Esophagus squamous epithelium (tissue), 5 donors: ENCODE measurements at places on chromosomes 1 and 21.

- DNase-seq = no peak
Measured at GRCh38 chr1:234782105-234782751, 172.2 kb upstream of the IRF2BP2 start.

DNA sequence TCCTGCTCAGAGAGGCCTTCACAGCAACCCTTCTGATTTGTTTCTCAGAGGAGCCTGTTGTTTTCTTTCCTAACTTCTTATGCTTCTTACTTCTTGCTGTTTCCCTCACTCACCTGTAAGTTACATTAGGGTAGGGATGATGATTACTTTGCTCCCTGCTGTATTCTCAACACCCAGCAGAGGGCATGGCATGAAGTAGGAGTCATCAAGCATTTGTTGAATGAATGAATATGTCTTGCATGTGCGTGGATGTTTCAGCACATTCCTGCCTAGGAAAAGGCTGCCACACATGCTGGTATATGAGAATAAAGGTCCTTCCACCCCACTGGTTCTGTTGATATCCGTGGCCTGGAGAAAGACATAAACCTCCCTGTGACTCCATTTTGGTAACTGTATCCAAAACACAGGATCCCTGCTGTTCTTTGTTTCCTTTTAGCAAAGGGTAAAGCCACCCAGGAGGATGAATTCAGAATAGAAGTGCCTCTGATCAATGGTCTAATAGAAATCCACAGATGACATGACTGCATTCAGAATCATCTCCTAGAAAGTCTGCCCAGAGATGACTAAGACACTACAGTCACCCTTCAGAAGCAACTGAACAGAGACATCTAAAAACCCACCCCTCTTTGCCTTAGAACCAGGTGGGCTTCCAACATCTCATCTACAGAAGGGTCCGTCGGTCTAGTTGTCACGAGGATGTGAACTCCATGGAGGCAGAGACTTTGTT is 168.8 kb downstream of the ZSCAN20 start:
- DNase-seq = no peak

DNA sequence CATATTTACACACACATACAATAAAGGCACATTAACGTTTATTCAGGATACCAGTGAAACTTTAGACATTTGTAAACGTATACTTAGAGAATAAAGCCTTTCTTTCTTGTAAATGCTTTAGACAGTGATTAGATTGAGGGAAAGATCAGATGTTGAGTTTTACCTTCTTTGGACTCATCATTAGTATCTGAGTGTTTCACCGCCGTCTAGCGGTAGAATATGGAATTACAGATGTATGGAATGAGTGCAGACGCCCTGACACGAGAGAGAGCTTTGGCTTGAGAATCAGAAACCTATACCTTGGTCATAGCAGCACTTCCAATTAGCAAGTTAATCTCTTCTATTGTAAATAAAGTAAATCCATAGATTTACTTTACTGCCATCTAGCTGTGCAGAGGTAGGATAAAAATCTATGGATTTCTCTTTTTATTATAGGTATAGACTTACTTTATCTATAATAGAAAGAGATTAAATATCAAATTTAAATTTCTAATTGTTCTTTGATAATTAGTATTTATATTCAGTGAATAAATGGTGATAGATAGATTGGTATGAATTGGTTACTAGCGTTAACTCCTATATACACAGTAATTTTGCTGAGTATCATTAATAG is 12.6 kb downstream of the FLG2 start:
- DNase-seq = no peak

- no peak for DNase-seq
Measured at GRCh38 chr1:245877976-245878375, 629.1 kb downstream of the SMYD3 start.

- no peak for DNase-seq
Measured at GRCh38 chr1:36910886-36911540, 123.3 kb downstream of the GRIK3 start.

DNA sequence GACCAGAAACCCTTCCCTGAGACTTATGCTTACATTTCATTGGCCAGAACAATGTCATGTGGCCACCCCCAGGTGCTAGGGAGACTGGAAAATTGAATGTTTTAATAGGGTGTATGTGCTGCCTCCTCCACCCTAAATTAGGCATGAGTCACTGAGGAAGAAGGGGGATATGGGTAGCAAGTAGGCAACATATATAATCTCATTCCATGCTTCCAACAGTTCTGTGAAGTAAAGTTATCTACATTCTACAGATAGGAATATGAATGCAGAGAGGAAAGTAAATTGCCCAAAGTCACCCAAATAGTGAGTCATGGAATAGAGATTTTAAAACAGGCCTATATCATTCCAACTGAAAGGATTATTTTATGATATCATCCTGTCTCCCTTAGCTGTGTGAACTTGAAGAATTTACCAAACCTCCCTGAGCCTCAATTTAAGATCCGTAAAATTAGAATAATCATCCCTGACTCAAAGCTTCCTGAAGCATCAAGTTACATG is 168.6 kb upstream of the FGGY start:
- DNase-seq = no peak

- no peak for DNase-seq
Measured at GRCh38 chr1:145994391-145995120, 1.8 kb downstream of the TXNIP start.

GRCh38 chr1:226886122-226886901 is 15.9 kb downstream of the PSEN2 start:
- DNase-seq = no peak

GRCh38 chr1:32612189-32612881 is 38.0 kb downstream of the ZBTB8OS start:
- DNase-seq = peak; percentile 16

DNA sequence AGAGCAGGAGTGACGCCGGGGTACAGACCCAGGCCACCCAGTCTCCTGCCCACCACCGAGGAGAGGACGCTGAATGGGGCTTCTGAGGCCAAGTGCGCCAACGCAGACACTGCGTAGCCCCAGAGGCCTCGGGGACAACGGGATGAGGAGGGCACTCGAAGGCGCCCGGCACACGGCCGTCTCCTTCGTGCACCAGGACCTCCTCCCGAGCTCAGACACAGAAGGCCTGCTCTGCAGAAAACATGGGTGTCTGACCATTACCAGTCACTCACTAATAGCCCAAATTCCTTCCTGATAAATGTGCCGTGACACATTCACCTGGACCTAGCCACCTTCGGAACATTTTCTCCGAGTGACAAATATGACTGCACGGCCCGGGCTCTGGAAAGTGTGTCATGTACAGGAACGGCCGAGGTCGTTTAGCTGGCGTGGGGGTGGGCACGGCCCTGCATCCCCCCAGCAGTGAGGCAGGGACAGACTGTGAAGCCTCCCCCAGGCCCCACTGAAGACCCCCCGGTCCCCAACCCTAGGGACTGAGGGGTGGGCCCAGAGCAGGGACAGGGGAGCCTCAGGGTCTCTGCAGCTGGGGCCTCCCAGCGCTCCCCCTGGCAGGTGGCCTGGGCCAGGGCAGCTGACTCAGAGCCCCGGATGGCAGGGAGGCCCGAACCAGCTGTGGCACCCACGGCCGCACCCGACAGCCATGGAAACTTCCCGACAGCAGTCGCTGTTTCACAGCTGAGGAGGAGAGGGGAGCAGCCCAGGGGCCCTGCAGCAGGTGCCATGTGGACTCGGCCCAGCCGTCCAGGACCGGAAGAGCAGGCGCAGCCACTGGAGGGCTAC is 16.7 kb upstream of the COL6A2 start:
- DNase-seq = no peak

GRCh38 chr1:180198196-180198595 is 31.9 kb upstream of the LHX4 start:
- DNase-seq = no peak

DNA sequence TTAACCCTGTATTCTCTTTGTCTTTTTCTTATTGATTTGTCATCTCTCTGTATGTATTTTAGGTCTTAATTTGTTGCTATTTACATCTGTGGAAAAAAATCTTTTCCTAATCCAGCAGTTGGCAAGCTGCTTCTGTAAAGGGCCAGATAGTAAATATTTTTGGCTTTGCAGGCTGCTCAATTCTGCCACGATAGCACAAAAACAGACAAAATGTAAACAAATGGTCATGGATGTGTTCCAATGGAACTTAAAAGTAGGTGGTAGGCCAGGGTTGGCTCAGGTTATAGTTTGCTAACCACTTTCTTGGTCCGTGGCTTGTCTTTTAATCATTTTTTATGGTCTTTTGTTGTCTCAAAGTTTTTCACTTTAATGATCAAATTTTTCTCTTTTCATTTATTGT is 371.8 kb downstream of the HHAT start:
- no peak for DNase-seq

GRCh38 chr1:44806025-44806703 is 987 bp downstream of the DYNLT4 start:
- no peak for DNase-seq

DNA sequence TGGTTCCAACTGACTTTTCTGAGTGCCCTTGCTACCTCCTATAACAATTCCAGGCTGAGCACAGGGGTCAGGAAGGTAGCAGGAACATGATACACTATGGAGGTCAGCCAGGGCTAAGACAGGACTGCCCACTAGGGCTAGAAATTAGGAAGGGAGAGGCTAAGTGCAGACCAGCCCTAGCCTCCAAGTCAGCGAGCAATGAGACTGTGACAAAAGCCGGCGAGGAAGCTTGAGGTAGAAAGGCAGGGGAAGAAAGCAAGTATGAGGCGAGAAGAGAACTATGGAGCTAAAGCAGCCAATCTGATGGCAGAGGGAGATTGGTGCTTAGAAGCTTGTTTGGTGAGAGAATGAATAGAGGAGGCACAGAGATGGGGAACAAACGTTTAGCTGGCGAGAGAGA is 4.7 kb downstream of the UROD start:
- no peak for DNase-seq

- no peak for DNase-seq
Measured at GRCh38 chr1:71565262-71565661, 484.4 kb upstream of the ZRANB2 start.

GRCh38 chr1:43232074-43232473 is 37.7 kb upstream of the TMEM125 start:
- DNase-seq = no peak

- DNase-seq = no peak
Measured at GRCh38 chr1:75787524-75787923, 1.5 kb downstream of the RABGGTB start.

GRCh38 chr1:62228136-62228882 is 33.7 kb downstream of the L1TD1 start:
- DNase-seq = no peak

- no peak for DNase-seq
Measured at GRCh38 chr1:231691618-231692259, 65.1 kb downstream of the DISC1 start.

DNA sequence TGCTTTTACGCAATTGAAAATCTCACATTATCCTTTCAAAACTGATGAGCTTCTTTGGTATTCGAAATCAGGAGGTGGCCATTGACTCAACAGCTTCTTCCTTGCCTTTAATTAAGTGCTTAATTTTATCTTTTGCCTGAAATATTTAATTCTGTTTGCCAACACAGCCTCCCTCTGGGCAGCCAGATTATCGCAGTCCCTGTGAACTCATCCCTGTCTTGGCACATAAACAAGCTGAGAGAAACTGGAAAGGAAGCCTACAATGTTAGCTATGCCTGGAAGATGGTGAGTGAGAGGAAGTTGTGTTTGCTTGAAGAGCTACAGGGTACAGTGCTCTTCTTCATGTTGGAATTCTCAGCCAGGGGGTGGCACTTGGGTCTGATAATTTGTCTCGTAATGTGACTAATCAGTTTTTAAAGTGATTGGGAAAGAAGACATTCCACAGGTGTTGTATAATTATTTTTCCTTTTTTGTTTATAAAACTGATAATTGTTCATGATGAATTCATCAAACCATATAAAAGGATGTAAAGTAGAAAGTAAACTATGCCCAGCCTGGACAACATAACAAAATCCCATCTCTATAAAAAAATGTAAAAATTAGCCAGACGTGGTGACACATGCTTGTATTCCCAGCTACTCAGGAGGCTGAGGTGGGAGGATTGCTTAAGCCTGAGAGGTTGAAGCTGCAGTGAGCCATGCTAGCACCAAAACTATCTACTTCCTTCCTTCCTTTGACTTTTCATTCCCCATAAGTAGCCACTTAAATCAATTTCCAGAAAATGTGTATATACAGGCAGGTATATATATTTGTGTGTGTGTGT is 90.1 kb upstream of the RAVER2 start:
- DNase-seq = no peak

DNA sequence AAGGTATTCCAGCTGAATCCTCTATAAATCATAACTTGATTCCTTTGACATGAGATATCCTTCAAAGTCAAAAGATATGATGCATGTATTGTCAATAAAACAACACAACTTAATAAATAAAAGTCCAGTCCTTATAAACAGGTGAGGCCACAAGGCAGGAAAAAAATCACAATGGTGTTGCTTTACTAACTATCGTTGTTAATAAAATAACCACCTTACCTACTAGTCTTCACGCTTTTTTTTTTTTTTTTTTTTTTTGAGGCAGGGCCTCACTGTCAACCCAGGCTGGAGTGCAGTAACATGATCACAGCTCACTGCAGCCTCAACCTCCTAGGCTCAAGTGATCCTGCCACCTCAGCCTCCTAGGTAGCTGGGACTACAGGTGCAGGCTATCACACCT is at the start of gene TMEM81:
TMEM81 (minus strand) TSS at position 101 of the 400 bp plus-strand sequence. CDS start 140 bp downstream, outside the sequence.
- no peak for DNase-seq

GRCh38 chr21:19145682-19146293 is 742.2 kb upstream of the TMPRSS15 start:
- no peak for DNase-seq

- no peak for DNase-seq
Measured at GRCh38 chr1:55427606-55428005, 212.4 kb upstream of the USP24 start.

- DNase-seq = no peak
Measured at GRCh38 chr21:43270800-43271301, 102.0 kb downstream of the CRYAA start.

- DNase-seq = no peak
Measured at GRCh38 chr1:172270605-172271004, 149.9 kb upstream of the C1orf105 start.
